ENCODE measurements at places on chromosomes 5 and 9. TPM values are rescaled to one million over a fixed set of nuclear protein-coding genes. Genes with fewer than 3 reads are reported as not detected.

DNA sequence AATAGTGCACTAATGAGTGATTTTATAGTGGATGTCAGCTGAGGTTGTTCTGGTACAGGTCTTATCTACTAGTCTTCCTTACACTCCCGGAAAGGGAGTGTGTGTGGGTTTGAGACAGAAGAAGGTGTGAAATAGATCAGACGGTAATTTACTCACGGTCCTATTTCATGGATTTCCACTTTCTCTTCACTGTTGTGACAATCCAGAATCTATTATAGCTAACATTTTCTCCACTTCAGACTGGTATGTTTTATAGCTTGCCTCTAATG is 7.0 kb upstream of the C9 start:
- no peaks in the 10 kb centered on the region for H3K36me3 ChIP-seq
- no peaks in the 10 kb centered on the region for H3K27me3 ChIP-seq
- H3K4me1 ChIP-seq, result no peaks in the 10 kb centered on the region
- no peak for DNase-seq

- H3K27ac ChIP-seq, result no peak overlapping the region
- no peak overlapping the region for H3K4me3 ChIP-seq
- peaks cover 37% of the 10 kb centered on the region for H3K27me3 ChIP-seq
- DNase-seq, result peak; percentile 33
- no peaks in the 10 kb centered on the region for H3K4me1 ChIP-seq
These were observed 95.8 kb upstream of the DAP start for GRCh38 chr5:10856683-10857337.

F2R gene
- 4.5 TPM for total RNA-seq

FOXD4L6 gene
- not detected for total RNA-seq

GRCh38 chr9:92640398-92641091 is 29.4 kb downstream of the IPPK start:
- H3K4me3 ChIP-seq, result no peak overlapping the region
- peaks cover 7% of the 10 kb centered on the region for H3K36me3 ChIP-seq
- no peak overlapping the region for H3K27ac ChIP-seq
- no peak for DNase-seq
- H3K27me3 ChIP-seq, result no peaks in the 10 kb centered on the region

LEAP2 gene
- total RNA-seq, result 7.2 TPM

GRCh38 chr5:85990998-85991397 is 626.7 kb upstream of the COX7C start:
- no peak overlapping the region for H3K27ac ChIP-seq
- H3K27me3 ChIP-seq, result no peaks in the 10 kb centered on the region
- H3K36me3 ChIP-seq, result peaks cover 2% of the 10 kb centered on the region
- H3K4me3 ChIP-seq, result no peak overlapping the region
- no peaks in the 10 kb centered on the region for H3K4me1 ChIP-seq

- H3K4me3 ChIP-seq, result no peak overlapping the region
- no peak overlapping the region for H3K27ac ChIP-seq
- no peaks in the 10 kb centered on the region for H3K4me1 ChIP-seq
- no peaks in the 10 kb centered on the region for H3K36me3 ChIP-seq
- DNase-seq, result no peak
These were observed 342.3 kb downstream of the ZSWIM6 start for GRCh38 chr5:61674378-61674777.

GRCh38 chr5:2738700-2739359 is 12.6 kb downstream of the IRX2 start:
- H3K36me3 ChIP-seq, result no peaks in the 10 kb centered on the region
- no peaks in the 10 kb centered on the region for H3K4me1 ChIP-seq
- H3K27me3 ChIP-seq, result peaks cover 58% of the 10 kb centered on the region
- no peak for DNase-seq
- no peak overlapping the region for H3K4me3 ChIP-seq
- no peak overlapping the region for H3K27ac ChIP-seq

- no peaks in the 10 kb centered on the region for H3K27me3 ChIP-seq
- no peak overlapping the region for H3K4me3 ChIP-seq
- no peak overlapping the region for H3K27ac ChIP-seq
- no peak for DNase-seq
- H3K4me1 ChIP-seq, result no peaks in the 10 kb centered on the region
- no peaks in the 10 kb centered on the region for H3K36me3 ChIP-seq
These were observed 36.4 kb upstream of the ADAMTS2 start for GRCh38 chr5:179381691-179382090.

PSAT1 gene
- total RNA-seq, result 242 TPM

NRARP gene
- 2.0 TPM for total RNA-seq

- peaks cover 17% of the 10 kb centered on the region for H3K27me3 ChIP-seq
- peak; percentile 24 for DNase-seq
- H3K4me3 ChIP-seq, result no peak overlapping the region
- no peaks in the 10 kb centered on the region for H3K36me3 ChIP-seq
- H3K27ac ChIP-seq, result no peak overlapping the region
These were observed 26.7 kb downstream of the SH3TC2 start for GRCh38 chr5:149036168-149036567.

FNIP1 gene
- total RNA-seq, result 23.0 TPM

IL5 gene
- total RNA-seq, result 1.3 TPM

DNA sequence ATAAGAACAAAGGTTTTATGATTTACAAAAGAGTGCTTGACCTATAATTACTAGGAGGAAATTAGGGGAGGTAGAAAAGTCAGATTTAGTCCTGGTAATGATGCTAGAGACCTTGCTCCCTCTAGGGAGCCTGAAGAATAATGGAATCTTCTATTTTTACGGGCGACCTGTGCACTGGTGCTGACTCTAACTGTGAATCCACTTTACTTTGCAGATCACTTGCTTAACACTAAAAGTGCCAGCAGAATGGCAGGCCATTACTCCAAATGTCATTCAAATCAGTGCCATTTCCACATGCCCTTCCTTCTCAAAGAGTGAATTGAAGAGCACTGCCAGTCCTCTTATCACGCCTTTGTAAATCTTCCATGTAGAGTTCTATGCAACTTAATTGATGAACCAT is 359.4 kb upstream of the ARRDC3 start:
- H3K4me1 ChIP-seq, result no peaks in the 10 kb centered on the region
- DNase-seq, result no peak
- H3K4me3 ChIP-seq, result no peak overlapping the region
- H3K27me3 ChIP-seq, result no peaks in the 10 kb centered on the region
- no peak overlapping the region for H3K27ac ChIP-seq
- H3K36me3 ChIP-seq, result no peaks in the 10 kb centered on the region

- H3K27ac ChIP-seq, result no peak overlapping the region
- H3K4me3 ChIP-seq, result no peak overlapping the region
- H3K4me1 ChIP-seq, result no peaks in the 10 kb centered on the region
- no peak for DNase-seq
These were observed 74.6 kb downstream of the LRRC70 start for GRCh38 chr5:62653001-62653863.

PPP6C gene
- 41.4 TPM for total RNA-seq

GRCh38 chr5:173028811-173029327 is 27.3 kb upstream of the CREBRF start:
- H3K36me3 ChIP-seq, result peaks cover 2% of the 10 kb centered on the region
- peaks cover 19% of the 10 kb centered on the region for H3K4me1 ChIP-seq
- H3K27ac ChIP-seq, result no peak overlapping the region
- H3K4me3 ChIP-seq, result no peak overlapping the region
- no peak for DNase-seq

- H3K36me3 ChIP-seq, result no peaks in the 10 kb centered on the region
- H3K27ac ChIP-seq, result no peak overlapping the region
- DNase-seq, result no peak
These were observed 154.5 kb downstream of the ARHGEF28 start for GRCh38 chr5:73780302-73781080.

KCNV2 gene
- total RNA-seq, result not detected

RORB gene
- total RNA-seq, result 0.14 TPM

DNA sequence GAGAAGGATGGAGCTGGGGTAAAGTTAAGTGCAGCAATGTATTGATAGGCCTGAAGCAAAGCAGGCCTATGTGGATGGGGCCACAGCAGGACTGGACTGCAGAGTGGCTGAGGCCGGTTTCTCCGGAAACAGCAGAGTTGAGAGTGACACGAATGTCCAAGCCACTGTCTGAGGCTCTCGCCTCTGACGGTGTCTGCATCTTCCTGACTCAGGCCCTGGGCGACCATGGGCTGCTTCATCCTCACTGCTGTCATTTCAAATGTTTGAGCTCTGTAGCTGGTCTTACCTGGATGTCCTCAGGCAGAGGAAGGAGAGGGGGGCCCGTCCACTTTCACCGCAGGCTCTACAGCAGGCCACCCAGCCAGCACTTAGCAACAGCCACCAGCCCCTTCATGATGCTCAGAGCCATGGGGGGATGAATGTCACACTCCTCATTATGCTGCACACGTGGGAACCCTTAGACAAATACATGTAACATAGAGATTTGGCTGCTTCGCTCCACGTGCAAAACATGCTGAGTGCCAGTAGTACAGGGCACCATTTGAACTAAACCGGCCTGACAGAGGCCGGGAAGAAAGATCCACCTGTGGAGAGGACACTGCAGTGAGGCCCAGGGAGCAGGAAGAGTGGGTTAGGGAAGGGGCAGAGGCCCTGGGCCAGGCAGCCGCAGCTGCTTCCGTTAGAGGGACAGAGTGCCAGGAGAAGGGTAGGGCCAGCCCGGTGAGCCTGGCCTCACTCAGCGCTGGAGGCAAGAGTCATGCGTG is 31.7 kb upstream of the NXNL2 start:
- H3K4me1 ChIP-seq, result no peaks in the 10 kb centered on the region
- H3K27ac ChIP-seq, result no peak overlapping the region
- H3K4me3 ChIP-seq, result no peak overlapping the region
- no peak for DNase-seq
- H3K36me3 ChIP-seq, result no peaks in the 10 kb centered on the region

DNA sequence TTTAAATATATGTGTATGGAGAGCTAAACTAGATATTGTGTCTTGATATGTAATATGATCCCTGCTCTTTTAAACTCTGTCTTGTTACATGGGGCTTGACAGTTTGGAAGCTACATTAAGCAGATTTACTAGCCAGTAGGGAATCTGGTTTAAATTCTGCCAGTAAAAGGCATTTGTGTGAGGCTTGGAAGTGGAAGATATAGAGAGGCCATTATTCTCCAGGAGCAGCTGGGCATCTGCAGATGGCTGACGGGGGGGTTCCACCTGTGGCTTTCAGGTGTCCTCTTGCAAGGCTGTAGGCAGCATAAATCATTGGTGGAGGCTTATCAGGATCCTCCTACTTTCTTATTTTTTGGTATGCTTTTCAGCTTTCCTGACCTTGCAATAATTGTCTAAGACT is 179.1 kb upstream of the FBXL7 start:
- H3K36me3 ChIP-seq, result no peaks in the 10 kb centered on the region
- H3K4me1 ChIP-seq, result no peaks in the 10 kb centered on the region
- DNase-seq, result no peak
- H3K27ac ChIP-seq, result no peak overlapping the region

DNA sequence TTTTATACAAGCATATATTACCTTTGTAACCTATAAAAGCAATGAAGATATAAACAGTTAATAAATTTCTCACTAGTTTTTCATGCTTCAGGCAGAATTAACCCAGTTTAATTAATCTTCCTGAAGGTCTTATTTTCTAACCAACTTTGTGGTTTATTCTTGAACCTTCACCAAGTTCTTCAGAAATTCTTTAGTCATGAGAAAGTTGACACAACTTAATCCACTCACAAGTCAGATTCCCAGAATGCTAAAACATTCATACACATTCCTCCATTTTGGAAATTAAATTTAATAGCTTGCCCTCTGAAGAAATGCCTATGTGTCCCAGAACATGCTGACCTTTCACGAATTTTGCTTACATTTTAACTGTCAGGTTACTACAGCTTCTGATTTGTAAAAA is 105.4 kb upstream of the PAM start:
- DNase-seq, result no peak
- no peak overlapping the region for H3K4me3 ChIP-seq
- H3K27me3 ChIP-seq, result no peaks in the 10 kb centered on the region
- H3K36me3 ChIP-seq, result no peaks in the 10 kb centered on the region
- H3K4me1 ChIP-seq, result no peaks in the 10 kb centered on the region

- no peak overlapping the region for H3K27ac ChIP-seq
- no peak for DNase-seq
- no peaks in the 10 kb centered on the region for H3K4me1 ChIP-seq
- H3K4me3 ChIP-seq, result no peak overlapping the region
- peaks cover 4% of the 10 kb centered on the region for H3K36me3 ChIP-seq
These were observed 293.8 kb downstream of the OSTF1 start for GRCh38 chr9:75382126-75382525.

CDHR2 gene
- 0.67 TPM for total RNA-seq

DNA sequence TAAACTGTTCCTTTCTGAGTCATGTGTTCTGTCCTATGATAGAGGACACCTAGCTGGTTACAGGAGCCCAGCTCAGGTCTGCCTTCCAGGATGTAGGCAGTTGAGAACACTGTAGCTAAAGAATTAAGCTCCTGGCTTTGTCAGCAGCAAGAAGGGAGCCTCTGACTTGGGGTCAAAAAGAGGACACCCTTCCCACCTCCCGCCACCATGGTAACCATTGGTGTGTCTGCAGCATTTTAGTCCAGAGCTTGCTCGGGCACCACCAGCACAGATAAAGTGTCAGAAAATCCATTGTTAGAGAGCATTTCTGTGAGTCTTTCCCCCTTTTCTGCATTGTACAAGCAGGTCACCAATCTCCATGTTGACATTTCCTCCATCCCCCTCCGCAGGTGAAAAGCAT is 181.7 kb downstream of the DOCK8 start:
- H3K27me3 ChIP-seq, result no peaks in the 10 kb centered on the region
- peaks cover 11% of the 10 kb centered on the region for H3K36me3 ChIP-seq
- no peaks in the 10 kb centered on the region for H3K4me1 ChIP-seq
- DNase-seq, result no peak
- H3K27ac ChIP-seq, result no peak overlapping the region
- no peak overlapping the region for H3K4me3 ChIP-seq

GRCh38 chr9:108443019-108443633 is 412.7 kb downstream of the ACTL7B start:
- no peak overlapping the region for H3K27ac ChIP-seq
- no peaks in the 10 kb centered on the region for H3K27me3 ChIP-seq
- H3K36me3 ChIP-seq, result no peaks in the 10 kb centered on the region
- no peak overlapping the region for H3K4me3 ChIP-seq
- no peaks in the 10 kb centered on the region for H3K4me1 ChIP-seq

GRCh38 chr5:139390639-139391569 is 1.2 kb upstream of the MZB1 start:
- H3K36me3 ChIP-seq, result peaks cover 4% of the 10 kb centered on the region
- DNase-seq, result no peak
- peak overlapping the region; percentile 99 for H3K27ac ChIP-seq
- H3K27me3 ChIP-seq, result no peaks in the 10 kb centered on the region
- peaks cover 74% of the 10 kb centered on the region for H3K4me1 ChIP-seq
- peak overlapping the region; percentile 98 for H3K4me3 ChIP-seq

Data from activated T-cell treated with anti-CD3 and anti-CD28 coated beads, Interleukin-2, amount 50 U/mL, for 72 hours (primary cell).